ENCODE measurements at places on chromosomes 13 and 19. TPM values are rescaled to one million over a fixed set of nuclear protein-coding genes. Genes with fewer than 3 reads are reported as not detected.

GRCh38 chr13:74062933-74063332 lies 71.3 kb downstream of the KLF12 start:
- peaks cover 3% of the 10 kb centered on the region for H3K4me1 ChIP-seq
- H3K27ac ChIP-seq = no peak overlapping the region
- peak; percentile 33 for DNase-seq
- H3K36me3 ChIP-seq = no peaks in the 10 kb centered on the region
- H3K27me3 ChIP-seq = no peaks in the 10 kb centered on the region

Gene CALR3
- not detected for polyA plus RNA-seq

GRCh38 chr19:6481541-6482342 lies at the start of gene DENND1C:
Gene DENND1C, minus strand, starts transcription at chr19:6481787. Its CDS starts 92 bp downstream, at chr19:6481695.
- H3K4me3 ChIP-seq = no peak within 1 kb of the TSS
- H3K27ac ChIP-seq = no peak within 1 kb of the TSS
- DNase-seq = no peak
- H3K4me1 ChIP-seq = no peaks in the 10 kb centered on the region
- no peaks in the 10 kb centered on the region for H3K36me3 ChIP-seq

Gene PEAK3
- not detected for polyA plus RNA-seq

Gene LILRB5
- polyA plus RNA-seq = 1.8 TPM

DNA sequence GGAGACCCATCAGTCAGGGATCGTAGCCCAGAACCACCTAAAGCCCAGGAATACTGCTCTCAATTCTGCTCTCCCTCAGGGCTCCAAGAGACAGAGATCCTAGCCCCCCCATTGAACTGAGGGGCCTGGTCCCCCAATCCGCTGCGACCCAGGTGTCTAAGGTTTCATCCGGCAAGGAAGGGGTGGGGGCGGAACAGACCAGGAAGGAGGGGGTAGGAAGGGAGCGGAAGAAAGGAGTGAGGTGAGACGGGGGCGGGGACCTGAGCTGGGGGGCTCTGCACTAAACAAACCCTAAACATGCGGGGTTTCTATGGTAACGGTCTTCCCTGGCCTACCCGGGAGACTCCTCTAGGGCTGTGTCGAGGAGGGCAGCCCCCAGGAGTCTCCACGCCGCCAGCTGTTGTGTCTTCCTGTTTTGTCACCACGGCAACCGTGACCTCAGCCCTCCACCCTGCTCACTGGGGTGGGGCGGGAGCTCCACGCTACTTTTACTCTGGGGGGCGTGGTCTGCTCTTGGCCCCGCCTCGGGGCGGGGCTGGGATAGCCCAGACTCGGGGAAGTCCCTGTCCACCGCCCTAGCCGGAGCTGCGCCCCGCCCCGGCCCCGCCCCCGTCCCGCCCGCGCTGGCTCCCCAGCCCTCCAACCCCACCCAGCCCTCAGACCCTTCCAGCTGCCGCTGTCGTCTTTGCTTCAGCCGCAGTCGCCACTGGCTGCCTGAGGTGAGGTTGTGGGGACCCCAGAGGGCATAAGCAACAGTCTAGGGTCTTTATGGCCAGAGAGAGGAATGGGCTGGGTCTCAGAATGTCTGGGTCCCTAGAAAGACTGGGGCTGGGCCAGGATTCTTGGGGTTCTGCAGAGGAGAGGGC lies at the start of gene MYADM:
MYADM (plus strand) TSS at position 659 of the 866 bp plus-strand sequence. CDS start 5,647 bp downstream, outside the sequence.
- H3K27me3 ChIP-seq = no peaks in the 10 kb centered on the region
- peak within 1 kb of the TSS; percentile 92 for H3K27ac ChIP-seq
- H3K4me3 ChIP-seq = peak within 1 kb of the TSS; percentile 73
- no peaks in the 10 kb centered on the region for H3K36me3 ChIP-seq
- peaks cover 6% of the 10 kb centered on the region for H3K4me1 ChIP-seq

DNA sequence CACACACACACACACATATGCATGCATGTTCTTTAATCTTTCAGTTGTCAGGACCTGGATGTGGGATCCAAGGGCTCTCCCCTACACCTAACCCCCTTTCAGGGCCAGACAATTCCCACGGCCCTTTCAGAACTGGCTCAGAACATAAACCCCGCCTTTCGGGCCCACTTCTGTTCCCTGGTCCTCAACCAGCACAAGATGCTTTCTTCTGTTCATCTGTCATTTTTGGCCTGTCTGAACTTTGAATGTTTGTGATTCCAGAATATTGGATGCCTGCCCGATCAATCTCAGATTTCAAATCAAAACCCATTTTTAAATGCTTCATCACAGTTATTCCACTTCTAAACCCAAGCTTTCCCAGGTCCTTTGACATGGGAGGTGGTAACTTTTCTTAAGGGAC lies 167.3 kb downstream of the USP12 start:
- peaks cover 2% of the 10 kb centered on the region for H3K4me1 ChIP-seq
- no peak for DNase-seq
- H3K27me3 ChIP-seq = no peaks in the 10 kb centered on the region
- H3K36me3 ChIP-seq = no peaks in the 10 kb centered on the region
- no peak overlapping the region for H3K27ac ChIP-seq

GRCh38 chr13:57932061-57932460 lies 300.5 kb downstream of the PCDH17 start:
- no peak for DNase-seq
- no peak overlapping the region for H3K4me3 ChIP-seq
- H3K27ac ChIP-seq = no peak overlapping the region
- H3K27me3 ChIP-seq = no peaks in the 10 kb centered on the region
- H3K4me1 ChIP-seq = no peaks in the 10 kb centered on the region
- H3K36me3 ChIP-seq = no peaks in the 10 kb centered on the region

GRCh38 chr13:98877936-98878335 lies 99.9 kb downstream of the DOCK9 start:
- no peaks in the 10 kb centered on the region for H3K36me3 ChIP-seq
- DNase-seq = no peak
- no peaks in the 10 kb centered on the region for H3K27me3 ChIP-seq
- no peaks in the 10 kb centered on the region for H3K4me1 ChIP-seq

GRCh38 chr19:43872547-43873336 lies 45.6 kb downstream of the ZNF283 start:
- no peak for DNase-seq
- no peak overlapping the region for H3K27ac ChIP-seq
- no peak overlapping the region for H3K4me3 ChIP-seq
- H3K36me3 ChIP-seq = no peaks in the 10 kb centered on the region
- no peaks in the 10 kb centered on the region for H3K27me3 ChIP-seq

- no peak overlapping the region for H3K27ac ChIP-seq
- H3K4me3 ChIP-seq = no peak overlapping the region
- H3K36me3 ChIP-seq = no peaks in the 10 kb centered on the region
These were observed 105.9 kb downstream of the AKAP11 start for GRCh38 chr13:42377640-42378382.
